ENCODE measurements at places on chromosomes 2 and 18.

GRCh38 chr2:141313972-141314371 is 816.8 kb downstream of the LRP1B start:
- DNase-seq, result no peak

GRCh38 chr2:120638450-120638849 is 97.2 kb upstream of the GLI2 start:
- DNase-seq, result no peak

- no peak for DNase-seq
These were observed 38.9 kb upstream of the MSH6 start for GRCh38 chr2:47744074-47744473.

GRCh38 chr2:25043241-25043867 is 1.5 kb downstream of the EFR3B start:
- no peak for DNase-seq

- DNase-seq, result no peak
These were observed 183.7 kb upstream of the ALKAL2 start for GRCh38 chr2:471560-471959.

DNA sequence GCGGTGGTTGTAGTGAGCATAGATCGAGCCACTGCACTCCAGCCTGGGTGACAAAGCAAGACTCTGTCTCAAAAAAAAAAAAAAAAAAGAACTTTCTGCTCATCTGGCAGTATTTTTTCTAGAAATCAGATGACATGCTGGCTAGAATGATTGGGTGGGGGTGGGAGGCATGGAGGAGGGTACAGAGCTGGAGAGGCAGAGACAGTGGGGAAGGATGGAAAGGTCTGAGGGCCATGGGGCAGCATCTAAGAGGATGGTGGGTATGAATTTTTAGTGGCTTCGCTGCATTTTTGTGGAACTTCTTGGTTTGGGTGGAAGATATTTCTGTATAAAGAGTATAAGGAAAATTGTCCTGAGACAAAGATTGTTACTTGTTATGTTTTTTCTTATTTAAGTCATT is 23.3 kb downstream of the ARMC9 start:
- no peak for DNase-seq

GRCh38 chr2:10283106-10284062 is 19.3 kb upstream of the HPCAL1 start:
- DNase-seq, result no peak

- DNase-seq, result peak; percentile 35
These were observed 37.8 kb upstream of the MRPL19 start for GRCh38 chr2:75608684-75609333.

DNA sequence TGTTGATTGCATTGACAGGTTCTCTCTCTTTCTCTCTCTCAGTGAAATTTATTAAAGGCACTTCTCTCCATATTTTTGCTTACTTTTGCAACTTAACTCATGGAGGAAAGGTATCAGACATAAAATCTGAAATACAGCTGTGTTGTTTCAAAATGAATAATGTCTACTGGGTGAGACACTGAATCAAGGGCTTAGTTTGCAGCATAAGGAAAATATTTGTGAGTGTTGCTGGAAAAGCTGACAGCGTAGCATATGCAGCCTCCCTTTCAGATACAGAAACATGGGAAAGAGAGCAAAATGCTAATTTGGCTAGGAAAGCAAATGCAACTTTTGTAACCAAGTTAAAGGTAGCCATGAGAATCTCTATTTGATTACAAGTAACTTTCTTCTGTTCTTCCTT is 81.5 kb upstream of the COL3A1 start:
- no peak for DNase-seq

GRCh38 chr18:44632469-44633145 is 48.1 kb upstream of the SETBP1 start:
- no peak for DNase-seq

- no peak for DNase-seq
These were observed 25.8 kb downstream of the PLB1 start for GRCh38 chr2:28521663-28522062.

- no peak for DNase-seq
These were observed 74.6 kb upstream of the LRATD1 start for GRCh38 chr2:14557916-14558315.

DNA sequence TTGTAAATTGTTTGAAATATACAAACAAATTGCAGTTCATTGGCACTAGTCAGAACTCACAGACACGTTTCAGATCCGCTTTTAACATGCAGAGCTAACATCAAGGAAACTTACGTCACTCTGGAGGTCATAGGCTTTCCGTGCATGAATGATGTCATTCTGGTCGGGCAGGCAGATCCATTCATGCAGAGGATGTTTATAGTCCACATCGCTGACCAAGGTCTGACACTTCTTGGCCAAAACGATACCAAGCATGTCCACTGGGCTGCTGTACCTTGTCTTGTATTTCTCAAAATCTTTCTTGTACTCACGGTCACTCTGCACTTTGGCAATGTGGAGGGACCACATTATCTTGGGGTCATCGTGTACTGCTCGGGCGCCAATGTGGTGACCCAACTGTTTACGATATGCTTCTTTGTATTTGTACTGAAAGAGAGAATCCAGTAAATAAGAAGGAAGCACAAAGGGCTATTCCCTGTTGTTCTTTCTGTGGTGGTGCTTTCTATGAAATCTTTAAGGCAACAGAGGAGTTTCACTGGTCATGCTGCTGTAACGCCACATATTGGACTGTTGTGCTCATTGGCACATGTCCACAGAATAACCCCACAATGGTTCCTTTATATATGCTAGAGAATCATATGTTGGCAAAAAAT is 114.8 kb downstream of the NEB start:
- DNase-seq, result no peak

DNA sequence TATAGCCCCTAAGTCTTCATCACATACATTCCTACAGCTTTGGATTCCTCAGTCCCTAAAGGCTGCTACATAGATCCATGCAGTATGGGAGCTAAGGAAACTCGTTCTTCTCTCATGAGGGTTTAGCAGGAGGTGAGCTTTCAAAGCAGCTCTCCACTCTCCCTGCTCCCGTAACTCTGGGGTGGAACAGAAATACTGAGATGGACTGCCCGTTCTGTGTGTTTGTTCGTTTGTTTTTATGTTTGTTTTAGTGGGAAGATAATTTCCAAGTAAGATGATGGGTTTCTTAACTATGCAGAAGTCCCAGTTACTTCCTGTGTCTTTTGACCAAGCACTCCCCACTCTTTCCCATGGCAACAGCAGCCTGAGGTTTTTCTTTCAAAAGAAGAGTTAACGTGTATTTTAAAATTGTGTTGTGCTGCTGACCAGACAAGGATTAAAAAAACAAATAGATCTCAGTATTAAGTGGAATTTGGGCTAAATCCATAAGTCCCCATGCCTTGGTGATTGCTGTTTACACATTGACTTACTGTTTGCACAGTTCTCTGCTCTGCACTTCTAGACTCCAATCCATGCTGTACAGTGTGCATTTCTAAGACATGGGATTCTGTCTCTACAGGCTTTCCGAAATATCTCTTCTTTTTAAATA is 156.4 kb upstream of the SH3BP4 start:
- DNase-seq, result no peak

DNA sequence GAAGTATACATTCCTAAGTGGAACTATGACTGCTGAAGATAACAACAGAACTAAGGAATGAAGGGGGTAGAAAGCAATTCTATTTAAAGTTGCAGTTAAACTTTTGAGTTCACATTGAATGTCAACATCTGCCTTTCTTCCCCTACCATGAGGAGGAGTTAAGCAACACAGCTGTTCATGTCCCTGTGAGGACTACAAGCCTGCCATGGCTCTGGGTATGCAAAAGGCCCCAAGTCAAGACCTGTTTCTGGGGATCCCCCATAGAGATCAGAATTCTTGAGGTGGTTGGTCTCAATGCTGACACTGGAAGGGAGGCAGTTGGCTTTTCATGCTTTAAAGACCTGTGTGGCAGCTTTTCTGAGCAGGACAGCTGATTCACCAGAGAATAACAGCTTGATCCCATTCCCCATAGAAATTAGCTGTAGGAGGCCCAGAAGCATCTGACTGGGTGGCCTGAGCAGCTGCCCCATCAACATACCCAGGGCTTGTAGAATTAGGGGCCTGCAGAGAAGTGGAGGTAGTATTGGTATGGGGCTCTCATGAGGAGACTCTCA is 131.0 kb downstream of the SETBP1 start:
- DNase-seq, result no peak

GRCh38 chr2:171346723-171347557 is 86.8 kb downstream of the METTL8 start:
- DNase-seq, result no peak

- DNase-seq, result no peak
These were observed 8.4 kb downstream of the SOX11 start for GRCh38 chr2:5700551-5700950.

DNA sequence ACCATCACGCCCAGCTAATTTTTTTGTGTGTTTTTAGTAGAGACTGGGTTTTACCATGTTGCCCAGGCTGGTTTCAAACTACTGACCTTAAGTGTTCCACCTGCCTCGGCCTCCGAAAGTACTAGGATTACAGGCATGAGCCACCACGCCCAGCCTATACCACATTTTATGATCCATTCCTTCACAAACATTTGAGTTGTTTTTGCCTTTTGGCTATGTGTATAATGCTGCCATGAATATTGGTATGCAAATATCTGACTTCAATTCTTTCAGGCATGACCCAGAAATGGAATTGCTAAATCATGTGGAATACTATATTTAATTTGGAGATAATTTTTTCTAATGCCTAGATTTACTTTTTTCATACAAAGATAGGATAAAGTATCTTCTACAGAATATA is 68.6 kb downstream of the TTC27 start:
- DNase-seq, result no peak

- DNase-seq, result no peak
These were observed 58.3 kb downstream of the SMIM21 start for GRCh38 chr18:75369026-75369721.

DNA sequence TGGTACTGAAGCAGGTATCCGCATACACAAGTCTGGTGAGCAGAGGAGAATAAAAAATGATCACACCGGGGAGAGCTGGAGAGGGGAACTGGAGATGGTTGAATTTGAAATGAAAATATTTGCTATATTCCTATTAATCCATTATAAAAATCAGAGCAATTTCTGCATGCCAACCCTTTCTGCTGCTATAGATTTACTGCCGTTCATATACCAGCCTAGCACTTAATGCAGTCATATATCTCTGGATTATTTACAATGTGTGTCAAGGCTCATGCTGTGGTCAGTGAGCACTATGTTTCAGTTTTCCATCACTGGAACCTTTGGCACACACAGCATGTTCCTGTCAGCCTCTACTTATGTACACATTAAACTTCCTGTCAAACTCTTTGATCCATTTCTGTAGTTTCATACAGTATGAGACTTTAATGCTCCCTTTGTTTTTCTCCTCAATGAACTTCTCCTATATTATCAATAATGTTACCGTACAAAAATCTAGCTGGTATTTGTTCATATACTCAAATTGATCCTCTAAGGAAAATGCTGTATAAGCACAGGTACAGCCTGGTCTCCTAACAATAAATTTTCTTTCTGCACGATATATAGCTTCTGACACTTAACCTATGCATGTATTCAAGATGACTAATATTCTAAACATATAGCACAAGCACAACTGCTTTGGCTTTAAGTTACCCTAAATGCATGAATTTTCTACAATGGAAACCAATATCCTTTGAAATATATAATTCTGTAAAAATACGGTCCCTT is 36.7 kb downstream of the FANCL start:
- DNase-seq, result no peak

DNA sequence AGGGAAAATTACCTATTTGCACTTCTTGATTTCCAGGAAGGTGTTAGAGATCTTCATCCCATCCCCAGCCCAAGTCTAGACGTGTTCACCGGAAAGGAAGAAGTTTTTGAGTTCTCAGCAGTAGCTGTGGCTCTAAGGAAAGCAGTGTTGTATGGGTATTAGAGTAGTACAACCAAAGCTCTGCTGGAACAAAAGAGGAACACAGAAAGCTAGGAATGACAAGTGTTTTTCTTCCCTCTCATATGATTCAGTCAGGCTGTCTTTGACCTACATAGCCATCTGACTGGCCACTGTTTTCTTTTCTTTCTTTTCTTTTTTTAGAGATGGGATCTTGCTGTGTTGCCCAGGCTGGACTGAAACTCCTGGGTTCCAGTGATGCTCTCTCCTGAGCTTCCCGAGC is 82.7 kb upstream of the SLC39A10 start:
- no peak for DNase-seq

GRCh38 chr2:6926071-6926732 is 9.0 kb downstream of the RNF144A start:
- DNase-seq, result no peak

DNA sequence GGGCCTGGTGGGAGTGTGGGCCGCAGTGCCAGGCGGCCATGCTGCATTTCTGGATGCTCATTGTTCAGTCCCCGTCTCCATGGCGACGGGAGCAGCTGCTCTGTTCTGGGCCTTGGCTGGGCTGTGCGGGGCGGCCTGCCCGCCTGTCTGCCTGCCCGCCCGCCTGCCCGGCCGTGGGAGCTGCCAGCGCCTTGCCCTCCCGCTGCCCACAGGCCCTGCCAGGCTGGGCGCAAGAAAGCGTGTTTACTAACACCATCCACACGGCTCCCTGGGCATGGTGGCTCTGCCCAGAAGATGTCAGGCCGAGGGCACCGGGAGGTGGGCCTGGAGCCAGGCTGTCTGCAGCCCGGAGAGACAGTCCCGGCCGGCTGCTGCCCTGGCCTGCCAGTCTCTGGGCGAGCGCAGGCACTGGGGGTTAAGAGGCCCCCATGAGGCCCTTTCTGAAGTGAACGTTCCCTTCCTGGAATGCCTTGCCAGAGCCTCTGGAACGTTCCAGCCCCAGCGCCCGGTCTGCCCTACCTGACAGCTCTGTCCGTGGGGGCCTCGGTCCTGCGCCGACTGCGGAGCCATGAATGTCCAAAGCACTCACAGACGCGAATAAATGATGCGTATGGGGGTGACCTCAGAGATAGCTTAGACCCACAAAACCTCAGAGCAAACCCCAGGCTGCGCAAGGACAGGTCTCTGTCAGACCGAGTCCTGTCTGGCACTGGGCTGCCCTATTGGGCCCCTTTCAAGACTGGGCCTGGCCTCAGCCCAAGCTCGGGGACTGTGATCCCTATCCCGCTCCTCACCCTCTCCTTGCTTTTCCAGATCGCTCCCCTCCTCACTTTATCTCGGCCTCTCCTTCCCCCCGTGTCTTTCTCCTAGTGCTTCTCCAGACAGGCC is 44.3 kb downstream of the MYCN start:
- no peak for DNase-seq

GRCh38 chr2:186209532-186209931 is 276.5 kb upstream of the ZC3H15 start:
- no peak for DNase-seq

DNA sequence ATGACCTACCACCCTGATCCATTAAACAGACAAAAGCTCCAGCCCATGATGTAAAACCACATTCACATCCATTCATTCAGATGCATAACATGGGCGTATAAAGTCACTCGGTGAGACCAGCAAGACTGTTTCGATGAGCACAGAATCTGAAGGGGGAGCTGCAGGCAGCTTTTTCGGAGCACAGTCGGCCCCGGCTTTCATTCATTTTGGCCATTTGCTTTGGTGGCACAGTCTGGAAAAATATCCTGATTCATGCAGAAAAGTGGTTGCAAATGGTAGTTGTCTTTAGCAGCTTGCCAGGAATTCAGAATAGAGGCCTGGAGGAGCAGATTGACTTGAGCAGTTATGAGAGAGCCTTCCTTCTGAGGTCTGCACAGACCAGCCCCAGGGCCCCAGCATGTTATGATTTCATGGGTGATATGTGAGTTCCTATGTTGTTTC is 11.2 kb downstream of the ARID5A start:
- DNase-seq, result no peak

- DNase-seq, result no peak
These were observed 426.9 kb downstream of the CDH2 start for GRCh38 chr18:27750014-27750413.

GRCh38 chr2:230106771-230107170 is 38.0 kb upstream of the SLC16A14 start:
- DNase-seq, result no peak
